Activated T-cell treated with anti-CD3 and anti-CD28 coated beads for 48 hours (primary cell): ENCODE measurements at places on chromosomes 1 and 21.

GRCh38 chr1:63320022-63320721 lies 2.2 kb upstream of the FOXD3 start:
- peak; percentile 6 for DNase-seq

DNA sequence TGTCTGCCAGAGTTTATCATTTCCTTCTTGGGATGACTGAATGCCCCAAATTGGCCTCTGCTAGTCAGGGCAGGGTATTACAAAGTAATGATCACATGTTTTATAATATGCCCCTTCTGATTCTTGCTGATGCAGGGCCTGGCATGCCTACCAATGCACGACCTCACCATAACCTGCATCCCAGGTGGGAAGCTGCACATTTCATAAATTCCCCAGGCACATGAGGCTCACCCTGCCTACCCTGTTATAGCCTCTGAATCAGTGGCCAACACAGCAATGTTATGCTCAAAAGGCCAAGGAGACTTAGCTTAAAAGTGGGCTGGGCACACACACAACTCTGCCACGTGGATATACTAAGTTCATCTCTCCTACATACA lies 28.0 kb upstream of the XPR1 start:
- DNase-seq = no peak

GRCh38 chr1:66207484-66207883 lies 326.5 kb upstream of the SGIP1 start:
- no peak for DNase-seq

GRCh38 chr1:116699605-116700004 lies 32.1 kb upstream of the IGSF3 start:
- no peak for DNase-seq

GRCh38 chr1:118136187-118136941 lies 48.7 kb downstream of the SPAG17 start:
- DNase-seq = peak; percentile 19

GRCh38 chr1:29767769-29768425 lies 531.6 kb downstream of the PTPRU start:
- no peak for DNase-seq

DNA sequence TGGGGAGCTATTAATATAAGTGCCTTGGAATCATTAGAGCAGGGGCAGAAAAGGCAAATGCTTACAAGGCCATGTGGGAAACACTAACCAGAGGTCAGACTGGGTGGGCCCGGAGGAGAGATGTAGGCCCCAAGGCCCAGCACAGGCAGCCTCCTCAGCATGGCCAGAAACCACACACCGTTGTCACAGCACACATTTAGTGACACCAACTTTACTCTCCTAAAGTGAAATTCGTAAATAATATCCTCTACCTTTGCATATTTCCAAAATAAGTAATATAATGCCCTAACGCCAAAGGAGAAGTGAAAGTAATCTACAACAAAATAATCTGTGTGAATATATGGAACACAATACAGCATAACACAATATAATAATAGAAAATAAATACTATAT lies 62.6 kb downstream of the KIF21B start:
- no peak for DNase-seq

GRCh38 chr1:225362805-225363204 lies 65.0 kb downstream of the LBR start:
- DNase-seq = no peak

DNA sequence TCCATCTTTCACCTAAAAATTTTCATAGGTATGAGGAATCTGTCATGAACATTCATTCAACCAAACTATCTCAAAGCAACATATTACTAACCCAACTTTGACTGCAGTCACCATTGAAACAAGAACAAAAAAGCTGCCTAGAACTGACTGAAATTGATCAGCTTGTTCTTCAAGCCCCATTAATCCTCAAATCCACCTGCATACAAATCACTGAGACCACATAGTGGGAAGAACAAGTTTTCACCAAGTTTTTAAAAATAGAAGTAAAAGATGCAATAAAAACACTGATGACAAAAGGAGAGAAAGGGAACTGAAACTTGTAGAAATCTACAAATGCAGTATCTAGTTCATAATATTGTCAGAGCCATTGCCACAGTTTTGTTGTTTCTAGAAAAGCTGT lies 6.1 kb downstream of the SORT1 start:
- no peak for DNase-seq

DNA sequence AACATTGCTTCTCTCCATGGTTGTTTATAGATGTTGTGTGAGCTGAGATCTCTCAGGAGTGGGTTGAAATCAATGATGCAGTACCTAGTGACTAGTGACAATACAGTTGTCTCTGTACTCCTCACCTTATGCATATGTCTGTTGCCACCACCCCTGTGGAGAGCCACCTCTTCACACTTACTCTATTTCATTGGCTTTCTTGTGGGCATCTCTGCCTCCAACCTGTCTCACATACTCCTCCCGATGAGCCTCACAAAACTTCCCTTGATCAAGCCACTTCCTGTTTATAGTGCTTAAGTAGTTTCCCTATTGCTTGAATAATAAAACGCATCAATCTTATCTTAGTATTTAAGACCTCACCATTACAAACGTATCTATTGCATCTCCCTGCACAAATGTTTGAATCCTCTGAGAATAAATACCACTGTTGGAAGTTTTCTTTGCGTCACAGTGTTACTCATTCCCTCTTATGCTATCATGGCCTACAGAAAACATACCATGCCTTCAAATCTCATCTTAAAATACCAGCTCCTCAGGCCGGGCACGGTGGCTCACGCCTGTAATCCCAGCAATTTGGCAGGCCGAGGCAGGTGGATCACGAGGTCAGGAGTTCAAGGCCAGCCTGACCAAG lies 54.7 kb upstream of the GREM2 start:
- no peak for DNase-seq

- DNase-seq = no peak
These were observed 62.3 kb downstream of the ZNF644 start for GRCh38 chr1:90959352-90960206.

GRCh38 chr1:48674641-48675040 lies 102.0 kb downstream of the BEND5 start:
- DNase-seq = no peak

- no peak for DNase-seq
These were observed 41.4 kb upstream of the SELENON start for GRCh38 chr1:25758466-25759070.

- no peak for DNase-seq
These were observed 402.2 kb downstream of the GPATCH2 start for GRCh38 chr1:217228689-217229088.

- DNase-seq = no peak
These were observed 132.6 kb downstream of the ETS2 start for GRCh38 chr21:38938343-38938742.

DNA sequence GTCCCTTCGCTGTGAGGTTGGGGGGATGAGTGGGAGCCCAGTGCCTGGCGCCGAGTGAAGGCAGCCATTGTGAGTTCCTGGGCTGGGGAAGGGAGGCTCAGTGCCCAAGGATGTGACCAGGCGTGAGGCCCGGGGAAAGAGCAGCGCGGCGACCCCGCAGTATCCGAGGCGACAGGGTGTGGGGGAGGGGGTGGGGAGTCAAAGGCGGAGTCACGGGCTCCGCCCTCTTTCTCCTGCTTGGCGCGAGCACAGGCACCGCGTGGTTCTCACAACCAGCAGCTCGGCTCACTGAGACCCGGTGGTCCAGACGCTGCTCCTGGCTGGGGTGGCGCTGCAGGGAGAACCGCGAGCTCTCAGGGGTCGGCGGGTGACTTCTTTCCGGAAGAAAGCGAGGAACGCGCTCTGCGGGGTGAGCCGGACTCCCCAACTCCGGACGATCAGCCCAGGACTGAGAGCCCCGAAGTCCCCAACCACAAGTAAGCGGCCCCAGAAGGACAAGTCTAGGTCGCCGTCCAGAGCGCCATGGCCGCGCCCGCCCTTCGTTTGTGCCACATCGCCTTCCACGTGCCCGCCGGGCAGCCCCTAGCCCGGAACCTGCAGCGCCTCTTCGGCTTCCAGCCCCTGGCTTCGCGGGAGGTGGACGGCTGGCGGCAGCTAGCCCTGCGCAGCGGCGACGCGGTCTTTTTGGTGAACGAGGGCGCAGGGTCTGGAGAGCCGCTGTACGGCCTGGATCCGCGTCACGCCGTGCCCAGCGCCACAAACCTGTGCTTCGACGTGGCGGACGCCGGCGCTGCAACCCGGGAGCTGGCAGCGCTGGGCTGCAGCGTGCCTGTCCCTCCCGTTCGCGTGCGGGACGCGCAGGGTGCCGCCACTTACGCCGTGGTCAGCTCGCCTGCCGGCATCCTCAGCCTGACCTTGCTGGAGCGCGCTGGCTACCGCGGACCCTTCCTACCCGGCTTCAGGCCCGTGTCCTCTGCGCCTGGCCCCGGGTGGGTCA lies at the start of gene HPDL:
Gene HPDL, plus strand, starts transcription at position 269 of the 997 bp plus-strand sequence. Its CDS starts 254 bp downstream, at position 523.
- DNase-seq = peak; percentile 79

GRCh38 chr1:38875811-38876210 lies 2.7 kb upstream of the MYCBP start:
- no peak for DNase-seq

- no peak for DNase-seq
These were observed 501.2 kb upstream of the ADGRL4 start for GRCh38 chr1:79507770-79508169.

- no peak for DNase-seq
These were observed 28.1 kb upstream of the RNPC3 start for GRCh38 chr1:103497404-103497803.

- DNase-seq = no peak
These were observed 21.2 kb upstream of the C1orf115 start for GRCh38 chr1:220669005-220669404.
